ENCODE measurements at places on chromosomes 16 and 17. TPM values are rescaled to one million over a fixed set of nuclear protein-coding genes. Genes with fewer than 3 reads are reported as not detected.

HIGD1B gene
- not detected for total RNA-seq

HEATR9 gene
- total RNA-seq, result not detected

DNA sequence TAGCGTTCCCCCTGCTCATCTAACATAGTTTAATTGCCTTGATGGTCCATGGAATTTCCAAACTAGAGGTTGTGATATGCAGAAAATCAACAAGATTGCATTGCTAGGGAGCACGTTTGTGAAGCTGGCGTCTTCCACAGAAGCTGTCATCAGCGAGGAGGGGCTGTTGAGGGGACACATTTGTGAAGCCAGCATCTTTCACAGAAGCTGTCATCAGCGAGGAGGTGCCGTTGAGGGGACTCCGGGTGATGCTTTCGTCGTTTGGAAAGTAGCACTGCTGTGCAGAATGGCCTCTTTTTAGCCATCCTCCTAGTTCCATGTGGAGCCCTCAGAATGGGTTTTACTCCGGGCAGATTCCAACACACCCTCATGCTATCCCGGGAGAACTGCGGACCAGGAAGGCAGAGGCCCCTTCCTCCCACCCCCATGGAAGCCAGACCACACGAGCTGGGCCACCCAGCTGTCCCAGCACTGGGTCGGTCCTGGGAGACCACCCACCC lies 119.6 kb upstream of the CHMP6 start:
- DNase-seq, result no peak

GRCh38 chr16:68851601-68852000 lies 8.3 kb downstream of the TANGO6 start:
- no peak for DNase-seq

GRCh38 chr17:79742951-79743476 lies 12.3 kb downstream of the ENPP7 start:
- no peak for DNase-seq

DNA sequence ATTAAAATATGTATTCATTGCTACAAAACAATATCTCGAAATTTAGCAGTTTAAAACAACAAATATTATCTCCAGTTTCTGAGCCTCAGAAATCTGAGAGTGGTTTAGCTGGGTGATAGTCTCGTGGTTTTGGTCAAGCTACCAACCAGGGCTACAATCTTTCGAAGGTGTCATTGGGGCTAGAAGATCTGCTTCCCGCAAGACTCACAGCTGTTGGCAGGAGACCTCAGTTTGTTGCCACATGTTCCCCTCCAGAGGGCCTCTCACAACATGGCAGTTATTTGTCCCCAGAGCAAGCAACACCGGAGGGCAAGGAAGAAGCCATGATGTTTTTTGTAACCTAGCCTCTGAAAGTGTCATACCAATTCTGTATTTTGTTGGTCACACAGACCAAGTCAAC lies 12.0 kb upstream of the BCAS3 start:
- no peak for DNase-seq

GRCh38 chr16:66162821-66163220 lies 203.7 kb upstream of the CDH5 start:
- no peak for DNase-seq

- no peak for DNase-seq
Measured at GRCh38 chr16:12639044-12639443, 164.6 kb downstream of the CPPED1 start.

DNA sequence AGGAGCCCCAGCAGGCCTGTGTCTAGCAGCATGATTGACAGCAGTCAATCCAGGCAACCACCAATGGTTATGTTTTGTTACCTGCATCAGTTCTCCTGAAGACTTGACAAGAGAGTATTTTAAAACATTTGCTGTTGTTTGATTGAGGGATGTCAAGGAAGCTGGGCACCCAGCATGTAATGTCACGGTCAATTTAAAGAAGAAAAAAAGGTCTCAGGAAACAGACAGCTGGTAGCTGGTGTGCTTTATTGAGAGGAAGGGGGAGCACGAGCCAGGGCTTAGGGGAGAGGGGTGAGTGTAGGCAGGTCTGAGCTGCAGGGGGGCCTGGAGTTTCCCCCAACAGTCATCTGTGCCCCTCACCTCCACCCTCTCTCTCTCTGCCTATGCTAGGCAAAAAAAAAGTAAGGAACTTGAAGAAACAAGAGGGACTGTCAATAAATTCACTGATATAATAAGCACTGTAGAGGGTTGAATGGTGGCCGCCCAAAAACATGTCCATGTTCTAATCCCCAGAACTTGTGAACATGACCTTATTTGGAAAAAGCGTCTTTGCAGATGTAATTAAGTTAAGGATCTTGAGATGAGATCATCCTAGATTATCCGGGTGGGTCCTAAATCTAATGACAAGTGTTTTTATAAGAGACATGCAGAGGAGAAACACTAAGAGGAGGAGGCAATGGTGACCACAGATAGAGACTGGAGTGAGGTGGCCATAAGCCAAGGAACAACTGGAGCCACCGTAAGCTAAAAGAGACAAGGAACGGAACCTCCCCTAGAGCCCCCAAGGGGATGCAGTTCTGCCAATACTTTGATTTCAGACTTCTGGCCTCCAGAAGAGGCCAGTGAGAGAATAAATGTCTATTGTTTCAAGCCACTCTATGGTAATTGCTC lies 14.5 kb downstream of the TSPOAP1 start:
- no peak for DNase-seq

- DNase-seq, result no peak
Measured at GRCh38 chr17:49209061-49209571, 1.3 kb downstream of the GNGT2 start.

All from uterus (tissue), 4 donors.